ENCODE measurements at places on chromosomes 2 and 18.

- DNase-seq: no peak
Measured at GRCh38 chr18:77634494-77634893, 384.8 kb downstream of the GALR1 start.

GRCh38 chr2:131055169-131056065 lies 37.8 kb downstream of the FAM168B start:
- DNase-seq: no peak

GRCh38 chr18:25895518-25895917 lies 194.9 kb downstream of the SS18 start:
- no peak for DNase-seq

DNA sequence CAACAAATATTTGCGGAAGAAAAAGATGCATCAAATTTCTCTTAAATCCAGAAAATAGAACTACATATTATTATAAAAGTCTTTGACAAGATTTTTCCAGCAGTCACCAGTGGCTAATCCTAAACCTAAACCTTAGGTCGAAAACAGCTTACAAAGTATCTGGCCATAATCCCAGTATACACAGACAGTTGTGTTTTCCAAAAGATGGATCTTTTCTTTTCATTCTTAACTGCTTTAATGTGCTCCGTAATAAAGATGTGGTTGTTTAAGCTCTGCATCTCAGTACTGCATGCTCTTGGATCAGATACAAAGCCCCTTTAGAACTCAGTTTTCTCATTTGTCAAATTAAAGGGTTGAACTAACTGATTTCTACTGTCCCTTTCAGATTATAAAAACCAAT lies 247.8 kb downstream of the TXNL1 start:
- no peak for DNase-seq

GRCh38 chr18:79769698-79770500 lies 27.8 kb upstream of the KCNG2 start:
- DNase-seq: no peak

- no peak for DNase-seq
Measured at GRCh38 chr2:69013142-69013839, at the start of gene ANTXR1. Gene ANTXR1, plus strand, starts transcription at chr2:69013179. Its CDS starts 321 bp downstream, at chr2:69013500.

DNA sequence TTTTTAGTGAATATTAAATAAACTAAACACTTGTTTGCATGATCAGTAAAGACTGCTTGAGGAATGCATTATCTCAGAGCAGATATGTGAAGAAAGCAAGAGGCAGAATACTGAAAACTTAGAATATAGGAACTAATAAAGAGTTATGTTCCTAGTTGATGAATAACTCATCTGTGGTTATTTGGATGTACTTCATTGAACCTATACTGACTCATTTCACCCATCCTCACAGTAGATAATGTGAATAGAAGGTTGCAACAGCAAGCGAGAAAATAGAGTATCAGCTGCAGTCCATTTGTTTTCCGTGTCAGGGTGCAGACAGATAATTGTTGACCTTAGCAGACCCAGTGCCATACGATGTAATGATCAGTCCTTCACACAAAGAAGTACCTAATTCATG lies 945.7 kb upstream of the LRRTM1 start:
- no peak for DNase-seq

DNA sequence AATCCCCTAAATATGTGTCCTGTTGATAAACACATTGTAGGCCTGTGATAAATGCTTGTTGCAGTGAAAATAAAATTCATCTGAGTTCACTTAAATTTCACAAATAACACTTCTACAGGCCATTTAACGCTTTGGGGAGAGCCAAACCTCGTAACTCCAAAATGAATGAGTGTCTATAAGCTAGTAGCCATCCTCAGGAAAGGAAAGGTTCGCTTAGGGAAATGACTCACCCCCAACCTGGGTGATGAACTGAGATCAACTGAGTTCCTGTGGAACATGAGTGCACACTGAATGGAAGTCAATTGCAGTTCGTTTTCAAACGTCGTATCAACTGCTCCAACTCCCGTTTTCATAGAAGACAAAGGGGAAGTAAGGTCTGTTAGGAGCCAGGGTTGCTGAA lies 527.6 kb upstream of the ID2 start:
- no peak for DNase-seq

- DNase-seq: no peak
Measured at GRCh38 chr2:234772733-234773060, 179.1 kb upstream of the SH3BP4 start.

DNA sequence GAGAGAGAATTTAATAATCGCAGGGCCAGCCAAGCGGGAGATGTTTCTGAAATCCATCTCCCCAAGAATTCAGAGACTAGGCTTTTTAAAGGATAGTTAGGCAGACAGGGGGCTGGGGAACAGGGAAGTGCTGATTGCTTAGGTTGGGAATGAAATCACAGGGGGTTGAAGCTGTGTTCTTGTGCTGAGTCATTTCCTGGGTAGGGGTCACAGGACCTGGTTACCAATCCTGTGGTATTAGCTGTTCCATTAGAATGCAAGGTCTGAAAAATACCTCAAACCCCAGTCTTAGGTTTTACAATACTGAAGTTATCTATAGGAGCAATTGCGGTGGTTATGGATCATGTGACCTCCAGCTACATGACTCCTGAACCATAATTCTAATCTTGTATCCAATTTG lies 4.6 kb downstream of the SP140 start:
- DNase-seq: no peak

DNA sequence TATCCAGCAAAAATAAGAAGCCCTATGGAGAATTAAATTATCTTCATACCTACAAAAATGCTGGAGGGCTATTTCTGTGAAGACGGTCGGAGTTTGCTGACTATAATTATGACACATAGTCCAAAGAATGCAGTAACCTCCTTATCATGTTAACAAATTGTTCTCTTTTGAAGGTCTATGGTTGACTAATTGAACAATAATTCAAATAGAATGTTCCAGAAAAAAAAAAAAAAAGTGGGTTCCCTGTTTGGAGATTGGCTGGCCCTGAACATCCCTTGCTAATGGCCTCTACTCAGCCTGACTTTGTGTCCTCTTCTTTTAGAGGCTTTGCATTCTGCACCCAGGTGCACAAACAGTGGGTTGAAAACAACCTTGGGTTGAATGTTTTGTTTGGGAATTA lies 82.8 kb upstream of the CCBE1 start:
- DNase-seq: no peak

DNA sequence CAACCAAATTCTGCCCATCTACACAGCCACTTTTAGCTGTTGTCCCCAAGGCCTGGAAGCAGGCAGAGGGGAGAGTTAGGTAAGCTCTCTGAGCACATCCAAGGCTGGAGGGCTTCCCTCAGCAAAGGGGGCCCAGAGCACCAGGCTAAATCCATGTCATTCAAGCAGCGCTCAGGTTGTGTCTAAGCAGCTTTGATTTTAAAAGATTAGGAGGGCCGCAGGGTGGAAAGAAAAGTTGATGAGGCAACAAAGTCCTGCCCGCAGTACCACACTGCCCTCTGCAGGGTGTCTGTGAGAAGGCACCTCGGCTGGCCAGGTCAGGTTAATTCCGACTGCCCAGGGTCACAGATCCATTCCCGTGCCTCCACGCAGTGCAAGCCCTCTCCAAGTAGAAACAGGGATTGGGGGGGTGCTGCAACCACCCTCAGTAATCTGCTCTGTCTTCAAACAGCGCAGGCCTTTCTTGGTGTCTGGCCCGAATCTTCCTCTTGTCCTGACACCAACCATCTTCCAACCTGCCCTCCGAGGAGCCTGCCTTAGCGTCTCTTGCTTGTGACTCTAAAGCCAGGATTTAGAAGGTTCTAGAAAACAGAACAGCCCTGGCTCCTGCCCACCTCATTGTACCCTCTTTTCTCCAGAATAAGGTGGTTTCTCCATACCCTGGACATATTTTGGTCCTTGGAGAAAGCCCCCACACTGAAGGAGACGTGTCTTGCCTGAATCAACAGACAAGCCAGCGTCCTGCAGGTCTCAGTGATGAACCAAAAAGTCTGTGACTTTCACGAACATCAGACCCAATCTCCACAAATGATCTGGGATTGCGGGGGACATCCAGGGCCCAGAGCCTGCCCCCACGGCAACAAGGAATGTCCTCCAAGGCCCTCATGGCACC lies 289.2 kb downstream of the TNS1 start:
- DNase-seq: no peak

DNA sequence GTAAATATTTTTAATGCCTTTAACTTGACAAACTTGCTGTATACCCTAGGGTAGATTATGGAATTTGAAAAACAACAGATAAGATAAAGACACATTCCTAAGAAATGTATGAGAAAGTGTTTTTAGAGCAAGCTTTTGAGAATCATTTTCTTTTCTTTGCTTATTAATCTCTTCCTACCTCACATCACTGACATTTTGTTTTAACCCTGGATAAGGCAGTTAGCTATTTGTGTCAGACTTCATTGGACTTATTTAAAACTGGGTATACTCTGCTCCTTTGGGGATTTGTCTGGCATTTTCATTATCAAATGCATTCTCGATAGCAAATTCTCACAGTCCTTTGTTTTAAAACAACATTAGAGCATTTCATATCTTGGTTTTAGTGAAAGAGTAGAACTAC lies 17.2 kb downstream of the EML4 start:
- no peak for DNase-seq
